ENCODE measurements at places on chromosomes 11 and 22.

DNA sequence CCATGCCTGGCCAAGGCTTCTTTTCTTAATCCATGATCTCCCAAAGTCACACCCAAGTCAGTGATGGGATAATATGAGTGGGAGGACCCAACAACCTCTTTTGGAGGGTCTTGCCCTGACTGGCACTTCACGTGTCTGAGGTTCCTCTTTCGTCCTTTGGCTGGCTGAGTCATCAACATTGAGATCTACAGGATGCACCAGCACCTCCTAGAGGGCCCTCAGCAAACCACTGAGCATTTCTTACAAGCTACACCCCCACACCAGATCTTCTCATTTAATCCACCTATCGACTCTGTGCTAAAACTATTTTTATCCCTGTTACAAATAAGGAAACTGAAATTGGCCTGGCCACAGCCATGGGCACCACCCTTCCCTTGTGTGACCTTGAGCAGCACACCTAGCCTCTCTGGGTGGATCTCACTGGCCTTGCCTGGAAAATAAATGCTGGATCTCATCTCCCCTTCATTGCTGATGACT, 63.4 kb downstream of the FLI1 start:
- DNase-seq, result peak; percentile 81

GRCh38 chr11:129189646-129190045, 2.5 kb downstream of the ARHGAP32 start:
- DNase-seq, result no peak

DNA sequence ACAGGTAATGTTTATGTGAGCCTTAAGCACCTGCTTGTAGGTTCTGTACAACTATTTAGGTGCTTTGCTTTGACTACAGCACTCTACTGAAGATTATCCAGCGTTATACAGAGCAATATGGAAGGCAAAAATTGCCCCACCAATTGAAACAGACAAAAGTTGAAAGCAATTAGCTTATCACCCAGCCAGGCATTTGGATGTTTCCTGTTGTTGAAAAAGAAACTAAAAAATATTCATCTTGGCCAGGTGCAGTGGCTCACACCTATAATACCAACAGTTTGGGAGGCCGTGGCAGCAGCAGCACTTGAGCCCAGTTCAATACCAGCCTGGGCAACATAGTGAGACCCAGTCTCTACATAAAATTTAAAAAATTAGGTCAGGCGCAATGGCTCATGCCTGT, 18.5 kb downstream of the ATL3 start:
- no peak for DNase-seq

- no peak for DNase-seq
Measured at GRCh38 chr11:4017129-4017528, 77.5 kb upstream of the RRM1 start.

DNA sequence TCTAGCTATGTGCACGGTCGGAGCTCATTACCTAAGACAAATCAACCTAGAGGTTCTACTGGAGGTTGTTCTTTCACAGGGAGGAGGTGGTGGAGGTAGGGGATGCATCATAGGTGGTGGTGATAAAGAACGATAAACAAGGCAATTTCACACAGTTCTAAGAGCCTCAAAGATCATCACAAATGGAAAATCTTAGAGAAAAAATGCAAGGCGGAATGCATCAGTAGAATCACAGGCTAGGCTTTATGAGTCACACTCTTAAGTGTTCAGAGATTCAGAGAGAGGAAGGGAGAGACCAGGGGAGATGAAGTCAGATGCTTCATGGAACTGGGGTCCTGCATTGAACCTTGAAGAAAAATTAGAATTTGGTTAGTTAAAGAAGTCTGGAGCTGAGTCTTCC, 58.3 kb downstream of the TMPRSS5 start:
- no peak for DNase-seq

DNA sequence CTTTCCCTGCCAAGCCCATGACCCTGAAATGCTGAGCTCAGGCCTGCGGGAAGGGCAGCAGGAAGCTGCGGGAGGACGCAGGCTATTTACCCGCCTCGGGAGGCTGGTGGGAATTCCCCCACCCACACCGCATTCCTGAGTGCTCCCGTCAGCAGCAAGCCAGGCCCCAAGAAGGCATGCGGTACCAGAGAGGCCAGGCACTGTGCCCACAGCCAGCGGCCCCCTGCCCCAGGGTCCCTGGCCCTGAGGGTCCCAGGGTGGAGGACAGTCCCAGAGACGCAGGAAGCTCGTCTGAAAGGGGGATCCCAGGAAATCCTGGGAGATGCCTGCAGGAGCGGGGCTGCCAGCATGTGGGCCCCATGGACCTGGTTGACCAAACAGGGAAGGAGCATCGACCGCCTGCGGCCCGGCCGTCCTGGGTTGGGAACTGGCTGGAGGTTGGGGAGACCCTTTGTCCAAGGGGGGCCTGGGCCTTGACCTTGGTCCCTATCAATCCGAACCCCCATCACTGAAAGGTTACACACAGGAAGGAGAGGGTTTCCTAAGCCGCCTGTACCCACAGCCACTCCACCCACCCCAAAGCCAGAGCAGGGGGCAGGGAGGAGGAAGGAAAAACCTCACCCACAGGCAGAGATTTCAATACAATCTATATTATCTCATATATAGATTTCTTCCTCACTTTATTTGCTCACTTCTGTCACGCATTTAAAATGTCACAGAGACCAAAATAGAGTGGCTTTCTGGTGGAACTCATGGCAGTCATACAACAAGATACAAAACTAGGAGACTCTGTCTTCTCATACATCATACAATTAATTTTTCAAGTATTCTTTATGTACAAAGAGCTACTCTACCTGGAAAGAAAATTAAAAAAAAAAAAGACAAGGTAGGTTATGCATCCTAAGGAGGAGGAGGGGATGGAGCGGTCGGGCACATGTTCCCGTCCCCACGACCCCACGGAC, 17.1 kb downstream of the MAFF start:
- peak; percentile 73 for DNase-seq

Measured in CD4-positive, alpha-beta T cell treated with Interleukin-21 for 1 hour (primary cell).